Stimulated activated CD8-positive, alpha-beta memory T cell treated with anti-CD3 and anti-CD28 coated beads, Interleukin-15, amount 100 ng/mL, for 1 hour (primary cell): ENCODE measurements at places on chromosomes 5 and 9.

GRCh38 chr5:61653807-61654580 lies 321.9 kb downstream of the ZSWIM6 start:
- no peak for DNase-seq

DNA sequence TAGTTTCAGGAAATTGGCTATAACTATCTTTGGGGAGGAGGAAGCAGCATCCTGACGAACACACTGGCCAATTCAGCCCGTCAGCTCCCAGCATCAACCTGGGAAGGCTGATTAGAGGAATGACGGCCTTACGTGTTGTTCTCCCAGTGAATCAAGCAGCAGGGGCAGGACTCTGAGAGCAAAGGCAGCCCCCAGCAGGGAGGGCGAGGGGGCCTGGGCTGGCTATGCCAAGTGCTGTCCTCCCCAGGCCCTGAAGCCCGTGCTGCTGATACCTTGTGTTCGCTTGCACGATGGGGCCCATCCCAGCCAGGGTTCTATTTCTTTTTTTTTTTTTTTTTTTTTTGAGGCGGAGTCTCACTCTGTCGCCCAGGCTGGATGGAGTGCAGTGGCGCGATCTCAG lies 254.1 kb downstream of the FSTL4 start:
- DNase-seq, result no peak

DNA sequence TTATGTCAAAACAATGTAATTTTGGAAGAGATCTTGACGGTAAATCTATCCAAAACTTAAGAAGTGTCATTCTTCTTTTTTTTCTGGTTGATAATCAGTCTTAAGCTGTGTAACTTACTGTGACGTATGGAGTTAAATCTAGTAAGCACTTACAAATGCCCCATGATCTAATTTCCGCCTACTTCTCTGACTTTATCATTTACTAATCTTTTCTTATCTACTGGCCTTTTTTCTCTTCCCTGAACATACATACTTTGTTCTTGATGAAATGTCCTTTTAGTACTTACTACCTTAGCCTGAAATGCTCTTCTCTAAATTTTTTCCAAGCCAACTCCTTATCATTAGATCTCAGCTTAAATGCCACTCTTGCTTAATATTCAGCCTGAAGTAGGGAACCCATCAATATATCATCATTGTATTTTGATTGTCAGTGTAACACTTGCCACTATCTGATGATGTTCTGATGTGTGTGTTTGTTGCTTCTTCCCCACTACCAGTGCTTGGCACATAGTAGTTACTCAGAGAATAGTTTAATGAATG lies 27.6 kb downstream of the AP3S1 start:
- DNase-seq, result no peak

- no peak for DNase-seq
These were observed 15.8 kb upstream of the RNU6ATAC start for GRCh38 chr9:134179918-134180785.

- DNase-seq, result no peak
These were observed 2.5 kb upstream of the ABO start for GRCh38 chr9:133277467-133277866.

- DNase-seq, result no peak
These were observed 291.4 kb downstream of the ARHGEF28 start for GRCh38 chr5:73917433-73917832.

GRCh38 chr9:70470050-70471015 lies 55.9 kb upstream of the KLF9 start:
- DNase-seq, result no peak

DNA sequence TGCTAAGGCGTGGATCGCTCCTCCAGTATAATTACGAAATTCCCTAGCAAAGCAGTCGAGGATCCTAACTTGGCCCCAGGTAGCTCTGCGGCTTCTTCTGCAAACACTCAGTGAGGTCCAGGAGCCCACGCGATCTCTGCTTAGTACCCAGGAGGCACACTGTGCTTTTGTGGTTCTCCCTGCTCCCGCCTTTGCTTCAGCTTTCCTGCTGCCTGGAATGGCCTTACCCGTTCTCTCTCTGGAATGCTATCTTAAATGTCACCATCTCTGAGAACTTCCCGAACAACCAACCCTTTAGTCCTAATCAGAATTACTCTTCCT lies 639 bp downstream of the INVS start:
- no peak for DNase-seq

GRCh38 chr9:136326061-136326760 lies 1.1 kb upstream of the GPSM1 start:
- DNase-seq, result no peak

GRCh38 chr9:106670418-106670817 lies 192.5 kb upstream of the ZNF462 start:
- no peak for DNase-seq

GRCh38 chr9:112157961-112158360 lies 17.1 kb downstream of the SUSD1 start:
- DNase-seq, result no peak

GRCh38 chr9:119268985-119269384 lies 100.2 kb downstream of the BRINP1 start:
- DNase-seq, result no peak

GRCh38 chr5:16914108-16914435 lies 22.0 kb downstream of the MYO10 start:
- no peak for DNase-seq

DNA sequence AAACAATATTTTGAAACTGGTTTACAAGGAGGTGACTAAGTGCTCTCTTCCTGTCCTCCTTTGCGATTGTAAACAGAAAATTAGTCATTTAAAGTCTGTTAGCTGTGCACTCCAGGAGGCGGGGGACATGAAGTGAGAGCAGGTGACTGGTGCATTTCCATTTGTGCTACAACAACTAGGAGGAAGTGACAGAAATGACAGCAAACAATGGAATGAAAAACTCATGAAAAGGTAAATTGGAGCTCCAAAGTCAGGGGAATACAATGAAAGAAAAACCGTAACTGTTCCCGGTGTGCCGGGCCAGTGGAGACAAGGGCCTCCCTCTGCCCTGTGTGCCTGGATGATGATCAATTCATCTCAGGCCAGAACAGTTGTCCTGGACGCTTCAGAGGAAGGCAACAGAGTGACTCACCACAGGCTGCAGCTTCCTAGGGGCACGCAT lies 439.9 kb downstream of the GADD45G start:
- DNase-seq, result no peak

DNA sequence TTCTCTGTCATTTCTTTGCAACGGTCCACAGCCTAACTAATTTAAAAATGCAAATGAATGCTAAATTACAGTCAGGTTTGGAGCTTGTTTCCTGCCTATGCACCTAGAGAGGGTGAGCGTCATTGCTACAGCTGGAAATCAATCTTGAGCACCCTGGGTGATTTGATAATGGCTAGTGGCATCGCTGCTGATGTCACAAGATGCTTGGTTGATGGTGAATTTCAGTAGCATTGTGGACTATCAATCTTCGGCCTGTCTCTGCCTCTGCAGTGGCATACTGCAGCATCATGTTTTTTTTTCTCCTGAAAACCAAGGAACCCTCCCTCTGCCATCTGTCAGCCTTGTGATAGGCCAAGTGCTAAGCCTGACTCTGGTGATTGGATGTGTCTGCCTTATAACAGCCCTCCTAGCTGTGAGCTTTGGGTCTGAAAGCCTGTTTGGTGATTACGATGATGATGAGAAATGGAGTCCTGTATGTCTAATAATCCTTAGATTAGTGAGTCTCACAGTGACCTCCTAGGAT lies 75.3 kb downstream of the NMUR2 start:
- no peak for DNase-seq

DNA sequence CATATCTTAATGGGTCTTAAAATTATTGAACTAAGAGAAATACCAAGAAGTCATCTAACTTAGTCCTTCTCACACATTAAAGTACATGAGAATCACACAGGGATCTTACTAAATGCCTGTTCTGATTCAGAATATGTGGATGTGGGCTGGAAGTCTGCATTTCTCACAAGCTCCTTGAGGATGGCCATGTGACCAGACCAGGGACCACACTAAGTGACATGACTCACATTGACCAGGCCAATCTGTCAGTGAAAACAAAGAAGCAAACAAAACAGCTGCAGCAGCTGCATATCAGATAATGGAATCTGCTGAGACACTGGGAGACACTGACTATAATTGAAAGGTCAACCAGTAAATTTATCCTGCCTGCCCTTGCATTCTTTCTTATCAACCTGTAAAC lies 110.5 kb downstream of the ADAMTS12 start:
- no peak for DNase-seq

- no peak for DNase-seq
These were observed 970.8 kb downstream of the DTWD2 start for GRCh38 chr5:118017536-118017935.

DNA sequence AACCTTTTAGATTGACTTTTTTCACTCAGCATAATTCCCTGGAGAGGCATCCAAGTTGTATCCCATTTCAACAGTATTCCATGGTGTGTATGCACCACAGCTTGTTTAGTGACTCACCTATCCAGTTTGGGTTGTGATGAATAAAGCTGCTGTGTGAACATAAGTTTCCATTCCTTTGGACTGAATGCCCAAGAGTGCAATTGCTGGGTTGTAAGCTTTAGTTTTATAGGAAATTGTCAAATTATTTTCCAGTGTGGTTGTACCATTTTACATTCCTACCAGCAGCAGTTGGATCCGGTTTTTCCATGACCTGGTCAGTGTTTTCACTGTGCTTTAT lies 60.9 kb upstream of the TMED7 start:
- DNase-seq, result no peak

DNA sequence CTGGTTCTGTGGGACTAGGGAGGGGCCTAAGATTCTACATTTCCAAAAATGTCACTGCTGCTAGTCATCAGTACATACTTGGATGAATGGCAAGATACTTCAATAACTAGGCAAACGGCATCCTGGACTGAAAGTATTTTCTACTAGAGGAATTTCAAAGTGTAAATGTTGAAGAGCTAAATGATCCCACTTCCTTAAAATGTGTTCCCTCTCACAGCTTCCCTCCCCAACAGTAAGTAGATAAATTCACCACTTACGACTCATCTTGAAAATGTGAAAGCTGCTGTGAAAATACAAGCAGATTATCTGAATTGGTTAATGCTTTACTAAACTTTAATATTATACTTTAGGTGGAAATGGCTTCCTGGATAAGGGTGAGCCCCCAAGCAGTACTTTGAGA lies 1571.5 kb upstream of the WWC1 start:
- no peak for DNase-seq

DNA sequence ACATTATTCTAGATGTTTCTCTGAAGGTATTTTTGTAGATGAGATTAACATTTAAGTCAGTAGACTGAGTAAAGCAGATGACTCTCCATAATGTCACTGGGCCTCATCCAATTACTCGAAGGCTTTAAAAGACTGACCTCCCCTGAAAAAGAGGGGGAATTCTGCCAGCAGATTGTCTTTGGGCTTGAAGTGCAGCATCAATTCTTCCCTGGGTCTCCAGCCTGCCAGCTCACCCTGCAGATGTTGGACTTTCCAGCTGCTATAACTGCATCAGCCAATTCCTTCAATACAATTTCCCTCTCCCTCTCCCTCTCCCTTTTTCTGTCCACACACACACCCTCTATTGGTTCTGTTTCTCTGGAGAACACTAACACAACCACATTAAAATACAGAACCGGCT lies 472.8 kb downstream of the SPOCK1 start:
- DNase-seq, result no peak

GRCh38 chr9:93286252-93287188 lies 102.6 kb downstream of the WNK2 start:
- no peak for DNase-seq

GRCh38 chr9:23682891-23683431 lies 143.1 kb downstream of the ELAVL2 start:
- no peak for DNase-seq

- no peak for DNase-seq
These were observed 345.0 kb downstream of the CWC27 start for GRCh38 chr5:65113771-65114170.

DNA sequence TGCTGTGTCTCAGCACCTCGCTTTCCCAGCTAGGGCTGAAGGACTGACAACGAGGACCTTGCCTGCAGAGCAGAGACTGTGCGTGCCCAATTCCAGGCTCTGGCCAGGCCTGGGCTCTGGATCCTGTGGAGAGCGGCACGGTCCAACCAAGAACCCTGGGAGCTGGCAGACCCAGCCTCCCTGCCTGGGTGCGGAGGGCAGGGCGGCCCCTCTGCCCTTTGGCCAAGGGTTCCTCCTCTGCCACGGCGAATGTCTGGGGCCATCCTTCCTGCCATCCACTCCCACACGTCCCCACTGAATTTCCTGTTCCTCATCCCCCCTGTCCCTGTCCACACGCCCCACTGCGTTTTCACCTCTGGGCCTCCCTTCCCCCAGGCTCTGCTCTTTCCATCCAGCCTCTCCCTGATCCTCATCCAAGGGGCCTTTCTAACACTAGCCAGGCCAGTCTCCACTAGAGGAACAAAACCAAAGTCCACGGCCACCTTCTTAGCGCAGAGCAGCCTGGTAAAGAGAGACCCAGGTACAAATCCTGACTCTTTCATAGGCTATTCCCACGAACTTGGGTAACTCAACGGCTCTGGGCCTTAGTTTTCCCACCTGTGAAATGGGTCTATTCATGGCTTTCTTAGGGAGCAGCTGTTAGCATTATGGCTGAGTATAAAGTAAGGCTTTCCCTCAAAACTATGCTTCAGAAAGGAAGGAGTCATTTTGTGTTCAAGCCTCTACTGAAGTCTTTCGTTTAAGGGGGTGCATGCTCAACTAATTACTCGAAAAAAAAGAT lies 95.5 kb upstream of the PHYKPL start:
- no peak for DNase-seq

DNA sequence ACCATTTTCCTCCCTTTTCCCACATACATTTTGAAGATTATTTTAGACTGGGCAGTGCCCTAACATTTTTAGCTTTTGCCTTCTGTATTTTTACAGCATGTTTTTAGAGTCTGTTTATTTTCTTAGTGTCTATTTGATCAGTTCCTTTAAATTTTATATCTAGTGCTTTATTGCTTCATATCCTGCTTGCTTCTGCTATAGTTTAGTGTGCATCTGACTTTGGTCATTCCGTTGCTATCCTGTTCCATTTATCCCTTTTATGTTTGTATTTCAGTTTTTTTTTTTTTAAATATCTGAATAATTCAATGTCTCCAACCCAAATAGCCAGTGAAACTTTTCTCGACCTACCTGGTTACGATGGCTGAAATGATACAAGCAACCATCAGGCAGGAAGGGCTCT lies 203.8 kb downstream of the ARHGAP26 start:
- no peak for DNase-seq

DNA sequence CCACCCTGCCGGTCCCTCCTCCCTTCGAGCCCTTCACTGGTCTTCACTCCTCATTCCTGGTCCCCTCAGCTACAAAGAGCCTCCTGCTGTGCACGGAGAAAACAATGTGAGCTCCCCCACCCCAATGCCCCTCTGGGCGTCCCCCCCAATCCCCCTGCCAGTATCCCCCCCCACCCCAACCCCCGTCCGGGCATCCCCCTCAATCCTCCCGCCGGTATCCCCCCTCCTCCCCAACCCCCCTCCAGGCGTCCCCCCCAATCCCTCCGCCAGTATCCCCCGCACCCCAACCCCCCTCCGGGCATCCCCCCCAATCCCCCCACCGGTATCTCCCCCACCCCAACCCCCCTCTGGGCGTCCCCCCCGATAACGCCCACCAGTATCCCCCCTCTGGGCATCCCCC lies 42.8 kb downstream of the EXD3 start:
- DNase-seq, result no peak

DNA sequence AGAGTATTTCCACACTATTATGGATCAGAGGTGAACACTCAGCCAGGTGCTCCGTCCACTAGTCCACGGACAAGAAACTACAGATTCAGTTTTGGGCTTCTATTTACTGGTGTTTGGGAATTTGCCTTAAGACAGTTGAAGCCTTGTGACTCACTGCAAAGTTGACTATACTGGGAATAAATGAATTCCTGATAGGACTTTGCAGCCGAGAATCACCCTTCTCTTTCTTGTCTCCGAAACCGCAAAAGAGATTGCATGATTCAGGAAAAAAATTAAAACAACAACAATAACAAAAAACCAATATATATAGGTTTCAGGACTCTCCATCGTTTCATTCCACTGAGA lies 716 bp downstream of the TMEM171 start:
- no peak for DNase-seq
